ENCODE measurements at places on chromosomes 1 and 21.

GRCh38 chr1:211811126-211811525 lies 19.4 kb downstream of the LPGAT1 start:
- no peak for DNase-seq

- DNase-seq, result no peak
Measured at GRCh38 chr1:155070158-155070621, 6.7 kb downstream of the EFNA4 start.

DNA sequence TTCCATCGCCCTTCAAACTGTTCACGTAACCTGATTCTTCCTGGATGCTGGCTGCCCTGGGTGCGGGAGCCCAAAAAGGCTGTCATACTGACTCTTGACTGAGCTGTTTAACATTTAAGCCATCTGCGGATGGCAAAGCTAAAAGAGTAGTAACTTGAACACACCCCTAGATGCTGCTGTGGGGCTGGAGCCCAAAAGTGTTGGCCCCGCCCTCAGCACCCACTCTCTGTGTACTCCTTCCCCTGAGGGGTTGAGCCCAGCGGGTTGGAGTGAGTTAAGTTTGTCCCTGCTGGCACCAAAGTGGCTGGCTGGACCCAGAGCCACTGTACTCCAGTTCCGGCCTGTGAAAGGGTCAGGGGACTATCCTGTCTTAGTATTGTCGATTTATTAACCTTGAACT lies 640.6 kb downstream of the PTPRU start:
- DNase-seq, result no peak

DNA sequence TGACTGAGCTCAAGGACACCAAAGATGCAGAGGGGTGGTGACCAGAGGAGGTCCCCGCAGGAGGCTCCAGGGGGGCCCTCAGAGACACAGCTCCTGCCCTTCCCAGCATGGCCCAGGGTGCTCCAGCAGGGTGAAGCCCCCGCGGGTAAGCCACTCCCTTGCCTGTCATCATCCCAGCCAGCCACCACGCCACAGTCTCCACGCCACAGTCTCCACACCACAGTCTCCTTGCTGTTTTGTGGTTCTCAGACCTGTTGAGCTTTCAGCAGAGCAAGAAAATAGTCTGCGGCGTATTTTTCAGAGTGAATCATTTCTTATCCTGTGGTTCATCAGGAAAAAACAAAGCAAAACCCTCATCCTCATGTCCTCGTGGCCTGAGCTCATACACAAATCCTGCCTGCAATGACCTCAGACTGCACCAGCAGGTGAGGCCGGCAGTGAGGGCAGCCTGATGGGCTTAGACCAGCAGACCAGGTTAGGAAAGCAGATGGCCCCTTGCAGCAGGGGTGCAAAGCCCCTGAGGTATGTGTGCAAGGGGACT lies 25.7 kb upstream of the ABCG1 start:
- DNase-seq, result peak; percentile 83

DNA sequence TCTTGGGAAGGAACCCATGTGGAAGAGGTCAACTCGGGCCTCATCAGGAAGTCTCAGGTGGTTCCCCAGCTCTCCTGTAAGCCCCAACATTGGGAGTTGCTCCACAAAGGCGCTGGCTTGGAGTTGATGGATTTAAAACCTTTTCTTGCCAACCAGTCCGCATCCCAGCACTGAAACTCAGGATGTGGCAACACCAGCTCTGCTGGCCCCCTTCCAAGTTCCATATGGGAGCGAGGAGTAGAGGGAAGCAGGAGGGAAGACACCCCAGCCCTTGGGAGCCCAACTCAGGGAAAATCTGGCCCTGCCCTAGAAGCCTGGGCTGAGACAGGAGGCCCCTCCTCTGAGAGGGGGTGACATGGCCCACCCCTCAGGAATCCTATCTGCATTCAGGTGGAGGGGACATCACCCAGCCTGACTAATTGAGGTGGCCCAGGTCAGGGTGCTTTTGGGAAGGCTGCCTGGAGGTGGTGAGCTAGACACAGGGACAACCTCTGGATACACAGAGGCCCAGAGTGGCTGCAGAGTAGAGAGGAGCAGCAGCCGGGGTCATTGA lies 33.1 kb upstream of the DMBX1 start:
- no peak for DNase-seq

- DNase-seq, result no peak
Measured at GRCh38 chr1:224863486-224863885, 66.0 kb upstream of the DNAH14 start.

DNA sequence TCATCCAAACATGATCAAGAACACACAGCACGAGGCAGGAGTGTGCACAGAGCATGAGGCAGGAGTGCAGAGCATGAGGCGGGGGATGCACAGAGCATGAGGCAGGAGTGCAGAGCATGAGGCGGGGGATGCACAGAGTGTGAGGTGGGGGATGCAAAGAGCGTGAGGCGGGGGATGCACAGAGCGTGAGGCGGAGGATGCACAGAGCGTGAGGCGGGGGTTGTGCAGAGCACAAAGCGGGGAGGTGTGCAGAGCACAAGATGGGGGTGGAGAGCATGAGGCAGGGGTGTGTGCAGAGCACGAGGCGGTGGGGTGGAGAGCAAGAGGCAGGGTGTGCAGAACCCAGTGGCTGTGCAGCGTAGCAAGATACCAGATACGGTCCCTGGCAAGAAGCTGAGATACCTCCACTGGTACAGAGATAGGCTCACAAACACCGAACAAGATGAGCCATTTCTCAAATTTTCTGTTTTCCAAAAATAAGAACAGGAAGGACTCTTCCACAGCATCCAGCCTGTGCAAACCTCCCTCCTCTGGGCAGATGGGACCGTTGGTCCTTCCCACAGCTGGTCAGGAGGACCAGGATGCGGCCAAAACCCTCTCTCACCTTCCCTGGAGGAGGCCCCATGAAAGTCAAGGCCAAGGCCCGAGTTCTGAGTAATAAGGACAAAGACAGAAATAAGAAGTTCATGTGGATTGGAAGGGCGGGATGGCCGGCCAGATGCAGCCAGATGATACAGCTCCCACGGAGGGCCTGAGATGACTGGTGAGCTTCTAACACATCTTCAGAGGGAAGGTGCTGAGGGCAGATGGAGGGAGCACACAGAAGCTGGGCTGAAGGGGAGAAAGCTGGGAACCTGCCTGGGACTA lies 12.0 kb downstream of the SPATC1L start:
- DNase-seq, result peak; percentile 15
